ENCODE measurements at places on chromosomes 13 and 19.

- no peak for DNase-seq
These were observed 985 bp upstream of the CLC start for GRCh38 chr19:39738814-39739213.

DNA sequence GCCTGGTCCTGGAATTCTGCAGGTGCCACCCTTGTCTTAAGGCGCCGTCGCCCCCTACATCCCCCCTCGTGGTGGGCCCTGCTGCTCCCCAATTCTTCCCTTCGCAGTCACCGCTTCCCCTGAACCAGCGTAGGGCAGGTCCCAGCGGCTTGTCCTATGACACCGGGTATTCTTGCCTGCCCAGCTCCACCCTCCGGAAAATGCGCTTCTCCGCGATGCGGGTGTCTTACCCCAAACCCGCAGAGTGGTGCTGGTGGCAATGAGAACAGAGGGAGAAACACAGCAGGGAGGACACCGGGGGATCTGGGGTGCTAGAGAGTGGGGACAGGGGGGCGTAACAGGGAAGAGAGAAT is 9.0 kb downstream of the ZNF808 start:
- DNase-seq, result no peak

- DNase-seq, result no peak
These were observed 1.3 kb upstream of the FFAR1 start for GRCh38 chr19:35346193-35347052.

DNA sequence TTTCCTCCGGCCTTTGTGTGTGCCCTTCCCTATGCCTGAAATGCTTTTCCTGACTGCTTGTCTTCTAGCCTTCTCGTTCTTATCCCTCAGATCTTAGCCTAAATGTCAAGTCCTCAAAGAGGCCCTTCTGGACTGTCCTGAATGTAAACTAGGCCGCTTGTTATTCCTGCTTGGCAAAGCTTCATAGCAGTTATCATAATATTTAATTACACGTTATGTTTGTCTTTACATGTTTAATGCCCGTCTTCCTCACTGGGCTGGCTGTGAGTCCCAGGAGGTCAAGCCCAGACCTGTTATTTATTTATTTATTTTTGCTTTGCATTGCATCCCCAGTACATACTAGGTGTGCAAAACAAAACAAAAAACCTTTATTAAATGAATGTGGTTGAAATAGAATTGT is 62.7 kb downstream of the SIPA1L3 start:
- no peak for DNase-seq

DNA sequence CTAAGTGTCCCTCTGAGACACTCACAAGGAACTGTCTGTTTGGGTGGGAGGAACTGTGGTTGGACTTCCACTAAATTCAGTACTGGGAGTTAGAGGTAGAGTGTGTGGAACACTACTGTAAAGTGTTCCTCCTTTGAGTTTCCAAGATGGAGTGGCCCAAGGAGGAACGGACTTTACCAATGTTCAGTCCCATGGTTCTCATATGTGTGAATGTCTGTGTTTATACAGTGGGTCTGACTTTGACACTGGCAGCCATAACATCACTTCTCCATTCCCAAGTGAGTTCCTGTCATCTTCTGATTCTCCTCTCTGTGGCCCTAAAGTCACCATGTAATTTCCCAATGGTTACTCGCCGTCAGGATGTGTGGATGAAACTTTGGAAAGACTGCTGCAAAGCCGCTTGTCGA is 136.8 kb upstream of the SERP2 start:
- no peak for DNase-seq

- DNase-seq, result peak; percentile 74
These were observed 1.9 kb upstream of the LMTK3 start for GRCh38 chr19:48513289-48514122.

DNA sequence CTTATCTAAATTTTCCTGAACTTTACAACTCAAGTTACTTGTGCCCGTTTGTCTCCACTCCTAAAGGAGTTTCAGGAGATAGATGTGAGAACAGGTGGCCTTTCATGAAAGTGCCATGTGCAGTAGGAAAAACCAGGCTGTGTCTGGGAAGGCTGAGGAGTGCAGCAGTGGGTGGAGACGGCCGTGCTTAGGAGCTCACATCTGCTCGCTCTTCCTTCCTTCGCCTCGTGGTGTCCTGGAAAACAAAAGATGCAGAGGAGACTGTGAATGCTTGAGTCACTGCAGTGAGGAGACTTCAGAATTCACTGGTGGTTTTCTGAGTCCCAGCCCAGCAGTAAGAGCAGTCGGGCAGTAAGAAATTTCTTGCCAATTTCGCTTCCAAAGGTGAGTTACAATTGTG is 138.4 kb upstream of the RNF113B start:
- no peak for DNase-seq
